ENCODE measurements at places on chromosomes 1 and 21. TPM values are rescaled to one million over a fixed set of nuclear protein-coding genes. Genes with fewer than 3 reads are reported as not detected.

- DNase-seq, result no peak
- no peak overlapping the region for H3K27ac ChIP-seq
Observed at GRCh38 chr1:51924455-51924854, 45.9 kb upstream of the NRDC start.

- no peaks in the 10 kb centered on the region for H3K36me3 ChIP-seq
- no peak overlapping the region for H3K4me3 ChIP-seq
- H3K27me3 ChIP-seq, result no peaks in the 10 kb centered on the region
- no peaks in the 10 kb centered on the region for H3K4me1 ChIP-seq
- H3K27ac ChIP-seq, result peak overlapping the region; percentile 39
Observed at GRCh38 chr1:94783342-94784189, 36.6 kb upstream of the SLC44A3 start.

DNA sequence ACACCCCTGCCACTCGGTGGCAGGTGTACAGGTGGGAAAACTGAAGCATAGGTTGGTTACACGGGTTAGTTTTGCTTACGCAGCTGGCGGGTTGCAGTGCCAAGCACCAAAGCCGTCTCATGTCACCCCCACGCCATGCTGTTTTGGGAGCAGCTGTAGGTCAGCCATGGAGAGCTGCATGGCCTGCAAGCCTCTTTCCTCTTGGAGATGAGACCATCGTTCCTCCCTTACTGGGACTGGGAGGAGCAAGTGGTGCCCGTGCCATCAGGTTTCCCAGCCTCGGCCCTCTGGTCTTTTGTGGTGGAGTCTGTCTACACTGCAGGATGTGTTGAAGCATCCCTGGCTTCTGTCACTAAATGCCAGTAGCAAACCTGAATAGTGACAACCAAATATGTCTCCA, 46.9 kb downstream of the AJAP1 start:
- H3K27me3 ChIP-seq, result no peaks in the 10 kb centered on the region
- no peaks in the 10 kb centered on the region for H3K4me1 ChIP-seq

DNA sequence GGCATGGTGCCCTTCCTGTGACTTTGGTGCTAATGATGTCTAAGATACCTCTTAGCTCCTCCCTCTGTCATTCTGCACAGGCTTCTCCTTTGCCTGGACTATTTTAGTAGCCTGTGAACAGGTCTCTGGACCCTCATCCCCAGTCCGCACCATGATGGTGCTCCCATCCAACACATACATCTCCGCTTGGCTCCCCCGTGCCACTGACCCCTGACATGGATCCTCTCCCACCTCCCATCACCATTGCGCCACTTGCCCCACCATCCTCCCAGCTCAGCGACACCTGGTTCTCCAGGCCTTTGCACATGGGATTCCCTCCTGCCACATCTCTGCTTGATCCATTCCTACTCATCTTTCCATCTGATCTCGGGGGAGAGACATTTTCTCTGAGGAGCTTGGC, 33.9 kb downstream of the RUNX3 start:
- H3K27ac ChIP-seq, result no peak overlapping the region
- H3K4me3 ChIP-seq, result no peak overlapping the region
- no peaks in the 10 kb centered on the region for H3K36me3 ChIP-seq
- no peaks in the 10 kb centered on the region for H3K4me1 ChIP-seq
- H3K27me3 ChIP-seq, result no peaks in the 10 kb centered on the region

DNA sequence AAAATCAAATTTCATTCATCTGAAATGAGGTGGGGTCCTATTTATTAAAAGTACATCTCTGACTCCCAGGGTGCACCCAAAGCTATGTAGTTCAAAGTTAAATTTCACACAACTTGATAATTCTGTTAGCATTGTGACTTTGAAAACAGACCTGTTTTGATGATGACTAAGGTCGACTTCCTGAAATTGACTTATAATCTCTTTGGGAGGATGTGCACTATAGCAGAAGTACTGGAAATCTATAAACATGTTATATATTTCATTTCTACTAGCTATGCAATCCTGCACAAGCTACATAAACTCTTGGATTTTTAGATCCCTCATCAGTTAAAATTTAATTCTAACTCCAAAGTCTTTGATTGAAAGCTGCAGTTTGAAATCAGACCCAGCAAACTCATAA, 507.6 kb downstream of the NEGR1 start:
- no peak overlapping the region for H3K27ac ChIP-seq
- DNase-seq, result no peak
- no peaks in the 10 kb centered on the region for H3K36me3 ChIP-seq
- no peaks in the 10 kb centered on the region for H3K27me3 ChIP-seq

DNA sequence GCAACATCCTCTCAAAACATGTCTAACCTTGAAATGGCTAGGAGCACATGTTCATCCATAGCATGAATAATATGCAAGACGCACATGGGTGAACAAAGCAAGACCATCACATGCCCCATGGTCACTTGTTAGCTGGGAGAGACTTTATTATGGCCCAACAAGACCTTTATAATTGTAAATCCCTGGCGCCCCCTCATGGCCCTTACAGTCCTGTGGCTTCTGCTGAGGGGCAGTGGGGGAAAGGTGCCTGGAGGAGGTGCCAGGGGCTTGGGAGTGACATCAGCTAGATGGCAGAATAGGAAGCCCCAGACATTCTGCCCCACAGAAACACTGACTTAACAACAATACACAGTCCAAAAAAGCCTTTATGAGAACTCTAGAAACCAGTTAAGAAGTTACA, 51.7 kb downstream of the CSMD2 start:
- DNase-seq, result no peak
- no peaks in the 10 kb centered on the region for H3K4me1 ChIP-seq
- no peak overlapping the region for H3K4me3 ChIP-seq
- H3K27me3 ChIP-seq, result no peaks in the 10 kb centered on the region

The ENAH gene
- total RNA-seq, result 133 TPM

GRCh38 chr1:30045304-30046090, 677.9 kb downstream of the MATN1 start:
- H3K4me3 ChIP-seq, result no peak overlapping the region
- no peaks in the 10 kb centered on the region for H3K36me3 ChIP-seq
- DNase-seq, result no peak
- no peaks in the 10 kb centered on the region for H3K4me1 ChIP-seq
- no peak overlapping the region for H3K27ac ChIP-seq

DNA sequence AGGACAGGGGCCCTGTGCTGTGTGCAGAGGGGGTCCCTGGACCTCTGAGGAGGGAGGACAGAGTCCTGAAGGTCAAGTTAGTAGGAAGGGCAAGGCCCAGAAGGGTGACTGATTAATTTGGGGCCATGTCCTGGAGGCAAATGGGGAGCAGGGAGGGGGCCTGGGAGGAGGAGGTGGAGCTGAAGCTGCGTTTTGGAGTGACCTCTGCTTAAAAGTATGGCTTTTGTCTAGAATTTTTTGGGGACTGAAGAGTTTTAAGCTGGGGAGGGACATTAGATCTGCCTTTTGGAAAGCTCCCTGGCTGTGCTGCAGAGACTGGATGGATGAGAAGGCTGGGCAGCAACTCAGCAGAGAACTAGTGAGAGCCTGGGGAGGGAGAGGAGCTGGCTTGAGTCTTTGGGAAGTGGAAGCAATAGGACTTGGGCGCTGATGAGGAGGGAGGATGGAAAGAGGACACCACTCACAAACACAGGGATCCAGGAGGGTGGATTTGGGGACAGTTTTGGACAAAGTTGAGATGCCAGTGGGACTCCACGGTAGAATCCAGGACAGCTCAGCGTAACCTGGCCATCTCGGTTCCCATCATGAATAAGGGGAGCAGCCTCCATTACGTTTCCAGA, 52.9 kb downstream of the ACBD3 start:
- H3K27ac ChIP-seq, result no peak overlapping the region
- H3K36me3 ChIP-seq, result no peaks in the 10 kb centered on the region
- H3K4me1 ChIP-seq, result no peaks in the 10 kb centered on the region
- no peaks in the 10 kb centered on the region for H3K27me3 ChIP-seq
- no peak overlapping the region for H3K4me3 ChIP-seq

The CELA3B gene
- total RNA-seq, result 3.4 TPM

DNA sequence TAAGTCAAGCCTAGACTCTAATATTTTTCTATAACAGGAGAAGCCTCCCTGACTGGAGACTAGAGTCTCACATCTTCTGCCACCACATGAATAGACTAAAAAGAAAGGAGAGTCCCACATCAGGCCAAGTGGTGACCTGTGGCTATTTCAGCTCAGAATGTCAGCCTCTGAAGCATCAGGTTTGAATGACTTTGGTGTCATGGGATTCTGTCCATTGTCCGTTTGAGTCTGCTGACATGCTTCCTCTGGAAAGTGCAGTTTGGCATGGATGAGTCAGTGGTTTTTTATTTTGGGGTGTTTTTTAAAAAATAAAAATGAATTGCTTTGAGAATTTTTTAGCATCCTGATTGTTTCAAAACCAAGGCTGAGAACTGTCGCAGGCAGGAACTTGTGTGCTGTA, 19.5 kb downstream of the DYRK3 start:
- no peaks in the 10 kb centered on the region for H3K36me3 ChIP-seq
- H3K27me3 ChIP-seq, result no peaks in the 10 kb centered on the region
- no peak overlapping the region for H3K27ac ChIP-seq
- H3K4me1 ChIP-seq, result no peaks in the 10 kb centered on the region
- no peak for DNase-seq

DNA sequence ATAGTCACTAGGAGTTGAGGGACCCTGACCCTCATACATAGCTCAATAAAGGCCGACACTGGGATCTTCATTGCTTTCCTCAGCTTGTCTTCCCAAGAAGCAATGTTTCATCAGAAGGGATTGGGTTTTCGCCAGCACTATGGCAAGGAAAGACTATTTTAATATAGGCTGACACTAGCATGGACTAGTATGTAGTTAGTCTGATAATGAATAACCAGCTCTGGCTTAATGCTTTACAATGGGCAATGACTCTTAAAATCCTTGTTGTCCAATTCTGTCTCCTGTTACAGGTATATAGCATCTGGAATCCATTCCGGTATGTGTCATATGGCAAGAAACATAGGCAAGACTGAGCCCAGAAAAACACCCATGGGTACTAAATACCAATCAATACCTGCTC, 15.3 kb upstream of the SYT2 start:
- no peaks in the 10 kb centered on the region for H3K27me3 ChIP-seq
- no peak overlapping the region for H3K27ac ChIP-seq

GRCh38 chr1:94456736-94457135, 38.5 kb downstream of the ABCD3 start:
- H3K27ac ChIP-seq, result no peak overlapping the region
- H3K36me3 ChIP-seq, result no peaks in the 10 kb centered on the region
- H3K27me3 ChIP-seq, result no peaks in the 10 kb centered on the region
- no peak for DNase-seq
- H3K4me1 ChIP-seq, result no peaks in the 10 kb centered on the region

The INKA2 gene
- 0.54 TPM for total RNA-seq

DNA sequence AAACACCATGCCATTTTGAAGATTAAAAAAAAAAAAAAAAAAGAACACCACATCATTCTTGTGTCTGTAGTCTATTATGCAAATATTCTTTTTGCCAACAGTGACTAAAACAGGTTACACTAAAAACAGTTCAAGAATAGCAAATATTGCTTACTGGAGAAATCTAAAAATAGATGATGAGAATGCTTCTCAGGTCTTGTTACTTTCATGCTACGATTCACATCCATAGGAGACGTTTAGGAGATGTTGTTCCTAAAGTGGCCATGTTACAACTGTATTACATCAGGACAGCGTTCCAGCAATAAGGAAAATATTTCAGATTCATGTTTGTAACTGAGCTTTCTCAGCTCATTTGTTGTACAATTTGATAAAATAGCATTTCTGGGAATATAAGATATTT, 32.3 kb downstream of the RAB3GAP2 start:
- no peaks in the 10 kb centered on the region for H3K27me3 ChIP-seq
- no peaks in the 10 kb centered on the region for H3K36me3 ChIP-seq
- H3K4me1 ChIP-seq, result peaks cover 7% of the 10 kb centered on the region

The SHISAL2A gene
- total RNA-seq, result 0.23 TPM

The CCDC190 gene
- total RNA-seq, result not detected

DNA sequence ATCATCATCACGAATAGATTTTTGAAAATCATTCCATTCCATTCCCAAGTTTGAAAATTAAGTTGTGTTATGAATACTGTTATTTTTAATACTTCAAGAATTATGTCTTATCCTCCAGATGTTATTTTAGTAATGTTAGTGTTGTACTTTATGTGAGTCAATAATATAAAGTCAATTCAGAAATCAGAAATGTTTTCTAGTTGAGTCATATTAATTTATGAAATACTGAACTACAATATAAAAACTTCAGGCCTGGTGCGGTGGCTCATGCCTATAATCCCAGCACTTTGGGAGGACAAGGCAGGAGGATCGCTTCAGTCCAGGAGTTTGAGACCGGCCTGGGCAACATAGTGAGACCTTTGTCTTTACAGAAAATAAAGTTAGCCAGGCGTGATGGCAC, 38.4 kb upstream of the GPR25 start:
- H3K4me3 ChIP-seq, result no peak overlapping the region
- DNase-seq, result no peak
- no peak overlapping the region for H3K27ac ChIP-seq
- no peaks in the 10 kb centered on the region for H3K27me3 ChIP-seq
- no peaks in the 10 kb centered on the region for H3K4me1 ChIP-seq

DNA sequence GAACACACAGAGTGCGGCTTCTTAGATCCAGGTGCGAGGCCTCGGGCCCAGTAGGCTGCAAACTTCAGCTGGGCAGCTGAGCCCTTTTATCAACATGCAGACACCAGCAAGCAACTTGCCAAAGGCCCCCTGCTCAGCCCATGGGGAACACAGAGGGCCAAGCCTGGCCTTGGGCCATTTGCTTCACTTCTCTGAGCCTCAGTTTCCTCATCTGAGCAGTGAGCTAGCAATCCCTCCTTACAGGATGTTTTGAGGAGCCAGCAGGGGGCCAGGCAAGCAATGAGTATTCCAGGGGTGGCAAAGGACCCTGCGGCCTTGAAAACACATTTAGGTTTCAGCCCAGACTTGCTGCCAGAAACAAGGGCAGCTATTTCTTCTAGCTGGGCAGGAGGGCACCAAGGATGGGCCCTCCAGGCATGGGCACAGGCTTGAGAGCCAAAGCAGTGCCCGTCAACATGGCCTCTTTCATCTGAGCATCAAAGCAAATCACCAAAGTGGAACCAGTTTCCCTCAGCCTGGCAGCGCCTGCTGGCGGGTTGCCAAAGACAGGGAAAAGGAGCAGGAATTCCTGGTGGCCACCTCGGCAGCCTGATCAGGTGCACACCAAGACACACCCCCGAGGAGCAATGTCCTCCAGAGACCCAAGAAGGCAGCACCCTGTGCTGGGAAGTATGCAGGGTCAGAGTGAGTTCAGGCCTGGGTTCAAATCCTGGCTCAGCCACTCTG, 1.4 kb downstream of the MATN1 start:
- H3K27ac ChIP-seq, result no peak overlapping the region
- no peaks in the 10 kb centered on the region for H3K36me3 ChIP-seq
- no peak overlapping the region for H3K4me3 ChIP-seq
- H3K4me1 ChIP-seq, result peaks cover 7% of the 10 kb centered on the region
- H3K27me3 ChIP-seq, result no peaks in the 10 kb centered on the region

DNA sequence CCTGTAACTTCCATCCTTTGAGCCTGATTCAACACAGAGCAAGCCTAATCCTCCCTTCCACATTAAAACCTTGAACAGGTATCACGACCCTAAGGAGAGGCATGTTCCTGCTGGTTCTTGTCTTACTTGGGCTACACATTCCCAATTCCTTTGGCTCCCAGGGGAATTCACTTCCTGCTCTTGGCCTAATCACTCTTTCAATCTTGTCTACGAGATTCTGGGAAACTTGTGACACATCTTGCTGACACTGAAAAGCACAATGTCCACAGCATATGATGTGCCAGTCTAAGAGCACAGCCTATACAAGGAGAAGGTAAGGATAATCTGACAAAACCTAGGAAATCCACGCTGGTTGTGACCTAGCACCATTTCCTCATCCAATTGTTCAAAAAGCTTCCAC, 163.9 kb downstream of the GABPA start:
- no peaks in the 10 kb centered on the region for H3K27me3 ChIP-seq
- peaks cover 8% of the 10 kb centered on the region for H3K36me3 ChIP-seq
- H3K4me3 ChIP-seq, result no peak overlapping the region
- DNase-seq, result no peak
- H3K4me1 ChIP-seq, result no peaks in the 10 kb centered on the region

The CLCA1 gene
- total RNA-seq, result 0.08 TPM

GRCh38 chr1:35453031-35453430, 104.2 kb downstream of the KIAA0319L start:
- H3K27me3 ChIP-seq, result no peaks in the 10 kb centered on the region
- no peak overlapping the region for H3K4me3 ChIP-seq
- no peak for DNase-seq
